Tongue (tissue), 3 donors: ENCODE measurements at places on chromosomes 7 and 10.

DNA sequence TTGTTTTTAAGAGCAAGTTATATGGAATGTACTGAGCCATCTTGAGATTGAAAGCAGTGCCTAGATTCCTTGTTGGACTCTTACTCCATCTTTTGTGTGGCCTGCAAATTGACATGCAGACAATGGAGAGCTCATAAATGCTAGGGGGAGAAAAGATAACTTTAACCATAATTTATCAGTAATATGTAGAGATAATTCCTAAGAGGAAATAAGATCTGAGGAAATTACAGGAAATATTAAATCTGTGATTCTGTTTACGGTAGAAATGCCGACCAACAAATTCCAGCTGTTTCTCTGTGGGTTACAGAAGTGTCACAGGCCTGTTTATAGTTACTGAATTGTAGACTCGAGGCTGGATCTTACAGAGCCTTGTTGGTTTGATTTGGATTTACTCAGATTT is 348.0 kb downstream of the SUGCT start:
- no peak for DNase-seq

DNA sequence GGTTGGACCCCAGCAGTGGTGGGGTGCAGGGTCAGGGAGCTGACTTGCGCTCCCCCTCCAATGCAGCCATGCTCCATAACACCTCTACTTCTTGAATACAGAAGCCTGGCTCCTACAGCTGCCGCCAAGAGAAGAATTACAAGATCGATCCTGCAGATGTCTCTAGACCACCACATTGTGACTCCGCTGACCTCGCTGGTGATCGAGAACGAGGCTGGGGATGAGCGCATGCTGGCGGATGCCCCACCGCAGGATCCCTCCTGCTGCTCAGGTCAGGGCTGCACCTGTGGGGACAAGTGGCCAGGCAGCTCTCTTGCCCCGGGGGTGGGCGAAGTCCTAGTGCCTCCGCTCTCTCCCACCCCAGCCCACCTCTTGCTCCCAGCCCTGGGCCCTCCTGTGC is 31.7 kb downstream of the ITIH2 start:
- DNase-seq: no peak

DNA sequence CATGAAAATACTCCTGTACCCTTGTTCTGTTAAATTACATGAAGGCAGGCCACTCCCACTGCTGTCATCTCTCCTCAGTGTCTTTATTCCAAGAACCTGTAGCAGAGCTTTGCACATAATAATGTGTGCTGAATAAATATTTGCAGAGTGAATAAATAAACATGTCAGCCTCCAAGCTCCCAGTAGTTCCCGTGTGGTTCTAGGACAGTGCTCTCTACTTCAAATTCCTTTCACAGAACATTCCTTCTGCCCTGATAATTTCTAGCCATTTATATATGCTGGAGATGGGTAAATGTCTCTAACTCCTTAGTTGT is 20.3 kb upstream of the HYAL4 start:
- DNase-seq: peak; percentile 2

DNA sequence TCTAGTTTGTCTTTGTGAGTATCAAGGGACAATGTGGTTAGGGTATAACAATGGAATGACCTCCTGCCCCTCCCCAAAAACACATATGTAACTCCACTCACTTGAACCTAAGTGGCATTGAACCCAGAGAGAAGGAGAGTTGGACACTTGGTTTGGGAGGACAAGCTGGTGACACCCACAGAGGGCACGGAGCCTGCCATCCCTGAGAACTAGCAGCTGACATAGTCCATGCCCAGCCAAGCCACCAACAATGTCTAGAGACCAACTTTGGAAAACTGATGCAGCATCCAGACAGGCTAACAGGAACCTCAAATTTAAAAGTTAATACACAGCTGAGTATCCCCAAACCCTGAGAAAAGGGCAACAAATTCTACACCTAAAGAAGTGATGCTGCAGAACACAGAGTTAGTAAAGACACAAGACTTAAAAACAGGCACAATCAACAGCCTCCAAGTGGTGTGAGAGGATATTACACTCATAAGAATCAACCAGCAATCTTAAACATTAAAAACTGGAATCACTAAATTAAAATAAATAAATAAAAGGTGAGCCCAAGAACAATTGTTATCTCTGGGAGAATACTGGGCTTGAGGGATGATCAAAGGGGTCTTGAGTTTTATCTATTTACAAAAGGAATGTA is 27.2 kb downstream of the NUDCD3 start:
- no peak for DNase-seq

- DNase-seq: no peak
Measured at GRCh38 chr7:32809871-32810270, 81.7 kb downstream of the KBTBD2 start.

DNA sequence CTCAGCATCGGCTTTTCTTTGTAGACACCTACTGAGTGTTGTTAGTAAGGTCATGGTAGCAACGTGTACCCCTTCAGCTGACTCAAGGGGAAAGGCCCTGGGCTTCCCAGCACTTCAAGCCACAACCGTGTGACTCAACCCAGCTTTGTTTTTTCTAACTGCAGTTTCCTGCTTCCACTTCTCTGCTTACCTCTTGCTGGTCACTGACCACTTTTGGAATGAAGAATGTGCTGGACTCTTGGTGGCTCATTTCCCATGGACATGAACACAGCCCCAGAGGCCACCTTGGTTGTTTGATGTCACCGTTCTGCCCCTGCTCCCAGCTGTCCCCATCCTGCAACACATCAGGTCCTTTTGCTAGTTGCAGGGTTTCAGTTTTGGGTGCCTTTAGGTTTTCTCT is 69.5 kb upstream of the ZNF438 start:
- no peak for DNase-seq

DNA sequence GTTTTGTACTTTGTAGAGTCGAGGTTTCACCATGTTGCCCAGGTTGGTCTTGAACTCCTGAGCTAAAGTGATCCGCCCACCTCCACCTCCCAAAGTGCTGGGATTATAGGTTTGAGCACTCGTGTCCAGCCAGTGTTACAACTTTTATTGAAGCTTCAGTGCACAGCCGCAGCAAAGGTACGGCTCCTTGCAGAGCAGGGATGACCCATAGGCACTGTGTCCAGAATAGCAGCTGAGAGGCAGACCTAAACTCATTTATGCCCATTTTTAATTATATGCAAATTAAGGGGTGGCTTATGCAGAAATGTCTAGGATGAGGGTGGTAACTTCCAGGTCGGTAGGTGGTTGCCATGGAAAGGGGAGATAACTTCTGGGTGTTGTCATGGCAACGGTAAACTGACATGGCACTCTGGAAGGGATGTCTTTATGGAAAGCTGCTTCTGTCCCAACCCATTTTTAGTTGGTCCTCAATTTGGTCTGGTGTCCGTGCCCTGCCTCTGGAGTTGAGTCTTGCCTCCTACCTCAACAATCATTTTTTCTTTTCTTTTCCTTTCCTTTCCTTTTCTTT is 22.7 kb downstream of the NYAP1 start:
- no peak for DNase-seq

- no peak for DNase-seq
Measured at GRCh38 chr10:14749070-14749809, 25.5 kb downstream of the FAM107B start.

GRCh38 chr10:26621889-26622711 is 75.4 kb upstream of the PDSS1 start:
- peak; percentile 11 for DNase-seq

- DNase-seq: no peak
Measured at GRCh38 chr10:18476076-18476647, 175.2 kb downstream of the NSUN6 start.

- DNase-seq: no peak
Measured at GRCh38 chr7:7681936-7682329, 36.5 kb downstream of the RPA3 start.

DNA sequence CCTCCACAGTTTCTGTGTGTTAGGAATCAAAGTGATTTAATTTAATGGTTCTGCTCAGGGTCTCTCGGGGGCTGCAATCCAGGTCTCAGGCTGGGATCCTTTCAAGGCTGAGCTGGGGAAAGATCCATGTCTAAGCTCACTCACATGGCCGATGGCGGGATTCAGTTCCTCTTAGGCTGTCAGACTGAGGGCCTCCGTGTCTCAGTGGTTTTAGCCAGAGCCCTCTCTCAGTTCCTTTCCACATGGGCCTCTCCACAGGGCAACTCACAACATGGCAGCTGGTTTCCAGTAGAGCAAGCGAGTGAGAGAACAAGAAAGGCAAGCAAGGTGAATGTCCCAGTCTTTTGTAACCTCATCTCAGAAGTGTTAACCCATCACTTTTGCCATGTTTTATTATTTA is 26.9 kb downstream of the CAV1 start:
- no peak for DNase-seq

GRCh38 chr7:101845974-101846373 is 28.5 kb downstream of the CUX1 start:
- no peak for DNase-seq

- no peak for DNase-seq
Measured at GRCh38 chr10:17992266-17992665, 40.5 kb downstream of the SLC39A12 start.
